ENCODE measurements at places on chromosomes 2 and 18.

DNA sequence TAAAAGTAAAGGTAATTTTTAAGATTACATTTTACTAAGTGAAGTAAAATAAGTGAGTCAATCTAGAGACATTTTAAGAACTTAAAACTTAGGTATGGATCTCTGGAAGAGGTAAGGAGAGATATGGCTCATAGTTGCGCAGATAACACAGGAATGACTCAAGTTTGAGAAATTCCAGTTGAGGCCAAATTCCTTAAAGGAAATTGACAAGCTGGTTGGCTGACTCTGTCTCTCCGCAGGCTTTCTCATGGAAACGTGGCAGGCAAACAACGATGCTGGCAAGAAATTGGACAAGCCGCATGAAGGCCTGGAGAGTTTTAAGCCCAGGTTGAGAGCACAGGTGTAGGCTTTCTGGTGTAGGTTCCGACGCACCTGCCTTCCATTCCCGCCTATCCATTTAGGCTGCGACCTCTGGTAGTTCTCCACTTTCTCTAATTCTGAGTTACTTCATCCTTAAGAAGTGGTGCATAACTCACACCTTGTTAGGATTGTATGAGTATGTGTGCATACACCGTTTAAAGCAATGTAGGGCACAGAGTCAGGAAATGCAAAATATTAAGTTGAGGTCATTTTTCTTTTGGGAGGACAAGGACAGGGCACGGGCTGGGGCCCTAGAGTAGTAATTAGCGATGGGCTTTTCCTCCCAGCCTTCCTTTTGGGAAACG lies 589 bp upstream of the DAW1 start:
- DNase-seq, result no peak

GRCh38 chr2:5982193-5982902 lies 290.2 kb downstream of the SOX11 start:
- no peak for DNase-seq

- DNase-seq, result no peak
Observed at GRCh38 chr2:236167297-236168109, 683 bp downstream of the GBX2 start.

DNA sequence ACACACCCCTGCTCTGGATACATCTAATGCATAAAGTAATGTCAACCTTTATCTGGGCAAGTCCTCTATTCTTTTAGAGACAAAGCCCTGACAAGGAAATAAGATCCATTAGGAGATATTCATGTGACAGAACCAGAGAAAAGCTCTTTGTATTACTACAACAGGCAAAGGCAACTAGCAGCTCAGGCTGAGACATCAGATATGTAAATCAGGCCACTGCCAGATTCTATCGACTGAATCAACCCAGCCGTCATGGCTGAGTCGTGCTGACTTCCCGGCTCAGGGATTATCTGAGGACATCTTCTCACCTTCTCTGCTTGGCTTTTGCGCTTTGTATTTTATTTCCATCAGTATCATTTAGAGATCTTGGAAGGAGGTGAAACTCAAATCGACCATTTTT lies 294.5 kb downstream of the PLCL1 start:
- DNase-seq, result no peak

DNA sequence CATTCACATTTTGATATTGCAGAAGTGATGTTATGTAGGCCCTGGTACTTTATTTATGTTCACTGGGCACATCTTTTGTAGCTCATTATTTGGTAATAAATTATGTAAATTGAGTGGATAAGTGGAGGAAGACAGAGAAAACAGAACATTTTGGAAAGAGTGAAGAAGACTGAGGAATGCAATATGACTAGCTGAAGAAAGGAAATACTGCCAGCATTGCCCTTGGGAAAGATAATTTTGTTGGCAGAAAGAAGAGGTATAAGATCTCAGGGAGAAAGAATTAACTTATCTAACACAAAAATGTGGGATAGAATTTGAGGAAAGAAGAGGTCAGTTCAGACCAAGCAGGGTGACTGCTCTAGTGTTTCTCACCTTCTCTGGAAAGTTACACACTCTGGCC lies 118.8 kb downstream of the TTC27 start:
- no peak for DNase-seq

DNA sequence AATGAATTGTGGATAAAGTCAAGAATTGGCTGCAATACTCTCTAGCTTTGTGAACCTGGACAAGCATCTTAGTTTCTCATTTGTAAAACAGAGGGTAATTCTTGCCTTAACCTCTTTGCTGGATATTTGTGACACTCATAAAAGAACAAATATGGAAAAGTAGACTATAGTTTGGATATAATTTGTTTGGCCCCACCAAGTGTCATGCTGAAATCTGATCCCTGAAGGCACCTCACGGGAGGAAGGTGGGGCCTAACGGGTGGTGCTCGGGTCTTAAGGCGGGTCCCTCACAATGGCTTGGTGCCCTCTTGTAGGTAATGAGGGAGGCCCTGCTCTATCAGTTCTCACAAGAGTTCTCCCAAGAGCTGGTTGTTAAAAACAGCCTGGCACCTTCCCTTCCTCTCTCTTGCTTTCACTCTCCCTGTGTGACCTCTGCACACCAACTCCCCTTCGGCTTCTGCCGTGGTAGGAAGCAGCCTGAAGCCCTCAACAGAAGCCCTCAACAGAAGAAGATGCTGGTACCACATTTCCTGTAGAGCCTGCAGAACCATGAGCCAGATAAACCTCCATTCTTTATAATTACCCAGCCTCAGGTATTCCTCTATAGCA lies 37.4 kb downstream of the ARL4C start:
- DNase-seq, result peak; percentile 78

DNA sequence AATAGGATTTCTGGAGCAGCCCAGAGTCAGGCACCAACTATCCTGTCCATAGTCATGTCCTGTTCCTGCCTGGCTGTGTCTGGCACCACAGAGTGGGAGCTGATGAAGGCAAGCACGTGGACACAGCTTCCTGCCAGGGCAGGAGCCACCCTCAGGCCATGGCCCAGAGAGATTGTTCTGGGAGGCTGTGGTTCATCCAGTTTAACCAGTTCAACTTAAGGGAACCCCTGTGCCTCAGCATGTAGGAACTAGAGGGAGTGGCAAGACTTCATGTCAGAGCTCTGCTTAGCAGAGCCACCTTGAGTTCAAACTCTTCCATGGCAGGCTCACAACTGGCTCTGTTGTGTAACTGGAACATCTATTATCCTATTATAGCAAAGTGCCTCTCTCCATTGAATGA lies 73.2 kb upstream of the NCKAP5 start:
- DNase-seq, result no peak

- no peak for DNase-seq
Observed at GRCh38 chr2:34705551-34706247, 1106.6 kb upstream of the FAM98A start.

GRCh38 chr2:159410276-159410675 lies 123.8 kb upstream of the WDSUB1 start:
- no peak for DNase-seq

DNA sequence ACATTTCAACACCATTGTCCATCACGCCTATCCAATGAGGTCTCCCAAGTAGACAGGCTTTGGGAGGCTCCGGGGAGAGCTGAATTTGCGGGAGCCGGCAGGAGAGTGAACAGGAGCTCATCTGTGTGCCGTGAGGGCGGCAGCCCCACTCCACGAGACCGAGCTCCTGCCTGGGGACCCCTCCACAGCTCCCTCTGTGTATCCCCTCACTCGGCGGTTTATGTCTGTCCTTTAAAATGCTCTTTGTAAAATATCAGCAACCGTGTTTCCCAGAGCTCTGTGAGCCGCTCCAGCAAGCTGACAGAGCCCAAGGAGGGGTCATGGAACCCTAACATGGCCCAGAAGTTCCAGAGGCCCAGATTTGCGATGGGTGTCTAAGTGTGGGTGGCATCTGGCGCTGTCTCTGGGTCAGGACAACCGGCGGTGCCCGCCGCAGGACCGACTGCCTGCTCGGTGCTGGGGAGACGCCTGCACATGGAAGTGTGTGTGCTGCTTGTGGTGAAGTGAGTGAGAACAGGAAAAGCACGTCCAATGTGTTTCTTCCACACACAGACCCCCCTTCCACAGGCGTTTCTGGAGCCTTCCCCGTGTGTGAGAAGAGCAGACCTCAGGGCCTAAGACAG lies 34.8 kb downstream of the SLC66A2 start:
- DNase-seq, result no peak

DNA sequence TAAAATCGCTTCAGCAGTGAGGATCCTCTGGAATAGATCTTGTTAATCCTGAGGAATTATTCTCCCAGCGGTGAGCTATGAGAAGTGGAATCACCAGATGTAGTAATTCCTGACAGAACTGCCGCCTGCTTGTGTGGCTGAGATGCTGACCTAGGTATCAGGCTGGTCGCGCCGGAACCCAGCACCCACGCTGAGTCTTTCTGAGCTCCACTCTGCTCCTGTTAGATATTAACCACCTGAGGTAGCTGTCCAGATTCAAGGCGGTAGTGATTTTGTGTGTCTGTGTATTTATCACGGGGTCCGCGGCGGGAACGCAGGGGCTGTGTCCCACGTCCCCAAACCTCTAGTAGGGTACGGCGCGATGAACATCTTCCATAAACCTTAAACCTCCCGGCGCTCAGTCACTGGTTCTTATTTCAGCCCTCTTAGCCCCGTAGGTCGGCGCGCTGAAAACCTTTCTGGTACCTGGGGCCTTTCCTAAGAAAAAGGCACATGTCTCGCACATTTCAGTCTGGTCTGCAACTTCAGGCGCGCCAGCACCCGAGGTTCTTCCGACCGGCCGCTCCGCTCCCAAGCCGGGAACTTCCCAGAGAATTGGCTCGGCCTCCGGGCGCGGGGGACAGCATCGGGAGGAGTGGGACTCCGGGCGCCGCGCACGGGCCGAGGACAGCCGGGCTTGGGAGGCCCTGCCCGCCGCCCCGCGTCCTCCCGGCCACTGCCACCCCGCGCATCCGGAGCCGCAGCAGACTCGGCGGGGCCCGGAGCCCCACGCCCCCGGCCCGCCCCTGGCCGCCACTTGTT lies 542 bp upstream of the CNNM3 start:
- DNase-seq, result no peak

GRCh38 chr2:56118474-56118873 lies 65.3 kb upstream of the CCDC85A start:
- no peak for DNase-seq

DNA sequence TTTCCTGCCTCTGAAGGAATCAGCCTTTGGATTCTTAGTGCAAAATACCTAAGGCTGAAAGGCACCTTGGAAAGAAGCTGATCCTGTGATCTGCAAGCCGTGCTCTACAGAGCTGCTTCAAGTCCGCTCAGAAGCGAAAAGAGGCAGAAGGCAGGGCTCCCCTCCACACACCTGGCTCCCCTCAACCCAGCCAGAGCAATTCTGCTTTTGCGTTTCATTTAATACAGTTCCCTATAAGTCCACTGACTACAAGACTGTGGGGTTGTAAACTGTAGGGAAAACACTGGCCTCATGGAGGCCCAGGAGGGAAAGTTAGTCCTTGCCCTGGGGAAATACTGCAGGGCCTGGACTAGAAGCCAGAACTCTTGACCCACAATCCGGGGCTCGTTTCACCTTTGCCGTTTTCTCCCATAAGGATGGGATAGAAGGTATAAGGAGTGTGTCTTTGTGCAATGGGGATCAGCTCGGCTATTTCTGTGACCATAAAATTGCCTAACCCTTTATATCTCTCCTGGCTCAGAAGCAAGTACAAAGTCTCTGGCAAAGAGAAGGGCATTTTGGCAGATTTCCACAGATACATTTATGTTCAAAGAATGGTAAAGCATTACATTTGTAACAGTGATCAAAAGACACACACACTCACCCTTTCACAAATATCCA lies 95.8 kb upstream of the TEX51 start:
- DNase-seq, result no peak

DNA sequence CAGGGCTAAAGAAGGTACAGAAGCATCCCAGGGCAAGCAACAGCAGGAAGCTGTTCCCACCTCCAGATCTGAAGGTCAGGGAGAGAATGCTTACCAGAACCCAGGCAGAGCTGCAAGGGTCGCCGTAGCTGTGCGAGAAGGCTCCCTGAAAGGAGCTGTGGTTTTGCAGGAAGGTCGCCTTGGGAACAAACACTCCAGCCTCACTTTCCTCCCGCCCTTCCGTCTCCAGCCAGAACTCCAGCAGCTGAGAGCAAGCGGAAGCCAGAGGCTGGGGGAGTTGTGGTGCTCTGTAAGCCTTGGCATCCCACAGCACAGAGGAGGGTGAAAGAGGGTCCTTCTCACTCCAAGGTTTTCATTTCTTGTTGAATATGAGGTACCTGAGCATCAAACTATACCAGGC lies 18.3 kb upstream of the ICOS start:
- no peak for DNase-seq

- peak; percentile 76 for DNase-seq
Observed at GRCh38 chr2:25252291-25253152, 84.1 kb upstream of the POMC start.

DNA sequence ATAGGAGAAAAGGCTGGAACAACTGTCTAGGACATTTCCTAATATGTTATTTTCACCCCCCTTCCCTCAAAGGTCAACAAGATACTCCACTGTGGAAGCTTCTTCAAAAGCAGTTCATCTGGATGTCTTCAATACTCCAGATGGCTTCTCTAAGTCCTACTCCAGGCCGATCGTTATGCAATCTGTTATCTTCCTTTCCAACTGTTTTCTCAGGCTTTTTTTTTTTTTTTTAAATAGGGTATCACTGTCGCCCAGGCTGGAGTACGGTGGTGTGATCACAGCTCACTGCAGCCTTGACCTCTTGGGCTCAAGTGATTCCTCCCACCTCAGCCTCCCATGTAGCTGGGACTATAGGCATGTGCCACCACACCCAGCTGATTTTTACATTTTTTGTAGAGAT lies 26.3 kb downstream of the ATP8B1 start:
- DNase-seq, result no peak

Data from DND-41 (cell line).